ENCODE measurements at places on chromosomes 6 and 20.

GRCh38 chr6:111185954-111186353 is 98.7 kb downstream of the SLC16A10 start:
- no peak for DNase-seq

- no peak for DNase-seq
Measured at GRCh38 chr20:50866036-50866685, 65.1 kb downstream of the ADNP start.

DNA sequence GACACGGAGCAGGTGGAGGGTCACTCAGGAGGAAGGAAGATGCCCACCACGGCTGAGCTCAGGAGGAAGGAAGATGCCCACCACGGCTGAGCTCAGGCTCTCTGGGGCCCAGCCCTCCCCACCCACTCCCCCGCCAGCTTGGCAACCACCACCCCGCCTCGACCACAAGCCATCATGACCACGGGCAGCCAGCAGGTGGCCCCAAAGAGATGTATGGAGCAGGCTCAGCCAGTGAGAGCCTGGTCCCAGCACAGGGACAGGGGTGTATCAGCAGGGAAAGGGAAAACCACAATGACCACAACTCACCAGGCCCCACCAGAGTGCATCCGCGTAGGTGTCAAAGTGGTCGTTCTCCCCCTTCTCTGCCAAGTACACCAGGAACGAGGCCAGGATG is 30.4 kb downstream of the KCNQ2 start:
- DNase-seq, result no peak

- peak; percentile 40 for DNase-seq
Measured at GRCh38 chr6:169428532-169428931, 174.9 kb upstream of the THBS2 start.

DNA sequence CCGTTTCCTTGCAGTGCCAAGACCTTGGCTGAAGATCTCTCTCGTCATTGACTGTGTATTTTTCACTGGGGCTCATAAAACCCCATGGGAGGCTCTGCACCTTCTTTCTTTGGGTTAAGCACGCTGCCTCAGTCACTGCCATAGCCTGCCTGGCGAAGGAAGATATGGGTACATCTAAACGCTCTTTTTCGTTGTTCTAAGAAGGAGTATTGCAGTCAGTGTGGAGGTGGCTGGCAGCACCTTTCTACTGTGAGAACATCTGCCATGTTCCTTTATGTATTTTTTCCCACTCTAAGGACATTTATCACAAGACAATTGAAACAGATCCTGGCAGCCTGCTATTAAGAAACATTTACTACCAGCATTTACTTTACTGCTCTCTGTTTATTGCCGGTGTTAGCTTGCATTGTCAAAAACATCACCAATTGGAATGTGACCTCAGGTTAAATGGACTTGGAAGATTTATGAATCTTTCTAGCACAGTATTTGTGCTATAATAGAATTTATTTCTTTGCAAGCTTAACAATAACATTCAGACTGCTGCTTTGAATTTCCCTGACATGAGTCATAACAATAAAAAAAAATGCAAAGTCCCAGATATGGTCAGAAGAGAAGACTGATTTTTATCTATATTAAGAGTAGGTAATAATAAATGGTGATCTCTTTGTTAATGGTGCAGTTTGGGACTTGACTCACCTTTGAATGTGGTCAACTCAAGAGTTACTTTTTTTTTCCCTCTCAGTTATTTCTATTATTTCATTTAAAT is 62.2 kb upstream of the CLDN20 start:
- DNase-seq, result no peak

GRCh38 chr6:94270091-94270948 is 851.0 kb upstream of the EPHA7 start:
- DNase-seq, result peak; percentile 38

DNA sequence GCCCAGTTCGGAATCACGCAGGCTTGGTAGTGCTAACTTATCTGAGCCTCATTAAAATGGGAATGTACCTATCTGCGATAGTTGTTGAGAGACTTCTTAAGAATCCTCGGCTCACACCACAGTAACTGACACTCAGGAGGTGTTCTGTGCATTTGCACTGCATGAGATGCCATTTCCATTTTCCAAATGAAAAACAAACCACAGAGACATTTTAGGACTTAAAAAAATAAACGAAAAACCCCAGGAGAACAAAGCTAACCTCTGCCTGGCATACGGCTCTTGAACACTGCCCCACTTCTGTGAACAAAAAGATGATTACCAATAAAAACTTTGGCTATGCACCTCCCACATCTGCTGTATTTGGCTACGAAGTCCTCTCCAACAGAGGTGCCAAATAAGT is 37.6 kb downstream of the BEND3 start:
- no peak for DNase-seq

DNA sequence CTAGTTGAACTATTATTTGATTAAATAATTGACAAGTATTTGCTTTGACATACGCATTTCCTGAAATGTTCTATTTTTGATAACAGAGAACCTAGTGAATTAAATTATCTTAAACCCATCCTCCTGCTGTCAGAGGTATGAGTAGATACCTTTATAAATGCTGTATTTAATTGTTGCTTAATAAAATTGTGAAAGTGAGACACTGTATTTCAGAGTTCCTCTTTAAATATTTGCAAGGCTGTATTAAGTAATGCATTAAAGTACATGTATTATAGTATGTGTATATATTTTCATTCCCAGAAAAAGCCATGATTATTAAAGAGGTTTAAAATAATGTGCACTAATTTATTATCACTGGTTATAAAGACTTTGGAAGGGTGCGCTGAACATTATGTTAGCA is 483.8 kb downstream of the TFAP2B start:
- no peak for DNase-seq

DNA sequence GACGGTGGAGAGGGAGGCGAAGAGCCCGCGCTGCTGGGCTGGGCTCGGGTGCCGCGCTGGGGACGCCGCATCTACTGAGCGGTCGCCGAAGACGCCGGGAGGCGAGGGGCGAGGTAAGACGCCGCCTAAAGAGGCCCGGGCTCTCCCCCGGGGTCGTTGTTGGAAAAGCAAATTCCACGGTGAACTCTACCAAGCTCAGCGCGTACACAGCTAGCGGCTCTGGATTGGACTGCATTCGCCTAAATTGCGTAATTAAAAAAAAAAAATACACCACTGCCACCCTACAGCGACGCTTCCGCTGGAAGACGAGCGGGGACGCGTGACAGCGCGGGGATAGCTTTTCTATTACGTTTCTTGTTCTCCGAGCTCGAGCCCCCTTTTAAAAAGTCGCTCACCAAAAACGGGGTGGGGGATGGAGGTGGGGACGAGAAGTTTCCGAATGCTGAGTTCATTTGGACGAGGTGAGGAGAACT is 92.0 kb upstream of the PRDM1 start:
- peak; percentile 83 for DNase-seq

GRCh38 chr6:82686719-82687118 is 323.1 kb downstream of the TPBG start:
- DNase-seq, result no peak

DNA sequence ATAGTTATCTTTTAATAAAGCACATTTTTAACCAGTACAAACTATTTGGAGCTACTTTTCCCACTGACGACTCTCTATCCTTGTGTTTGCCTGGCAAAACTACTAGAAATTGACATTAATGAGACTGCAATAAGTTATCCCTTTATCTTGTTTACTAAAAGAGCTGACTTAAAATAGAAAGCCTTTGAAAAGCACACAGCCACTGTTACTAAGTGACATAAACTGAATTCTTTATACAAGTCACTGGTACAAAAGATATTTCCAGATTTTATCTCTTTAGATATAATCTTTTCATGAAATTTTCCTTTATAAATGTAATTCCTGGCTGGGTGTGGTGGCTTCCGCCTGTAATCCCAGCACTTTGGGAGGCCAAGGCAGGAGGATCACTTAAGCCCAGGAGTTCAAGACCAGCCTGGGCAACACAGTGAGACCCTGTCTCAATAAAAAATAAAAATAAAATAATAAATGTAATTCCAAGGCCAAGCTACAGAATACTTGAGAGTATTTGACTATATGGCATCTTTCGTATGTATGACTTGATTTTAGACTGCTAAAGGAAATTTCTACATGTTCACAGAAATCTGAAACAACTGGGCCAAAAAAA is 9.5 kb downstream of the MBOAT1 start:
- DNase-seq, result no peak

DNA sequence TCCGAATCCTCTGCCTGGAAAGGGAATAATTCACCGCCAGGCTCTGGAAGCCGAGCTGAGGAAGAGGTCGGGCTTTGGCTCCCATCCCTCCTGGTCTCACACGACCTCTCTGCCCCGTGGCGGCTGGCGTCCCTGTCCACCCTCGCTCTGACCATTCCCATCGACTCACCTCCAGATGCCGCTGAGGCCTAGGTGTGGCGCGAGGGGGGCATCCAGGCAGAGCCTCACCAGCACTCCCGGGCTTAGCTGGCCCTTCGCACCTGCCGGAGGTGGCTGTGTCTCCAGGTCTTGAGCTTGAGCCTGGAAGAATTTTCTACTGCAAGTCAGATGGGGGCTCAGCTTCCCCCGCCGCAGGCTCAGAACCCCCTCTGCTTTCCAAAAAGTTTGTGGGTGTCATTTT is 28.5 kb upstream of the SMOC2 start:
- DNase-seq, result no peak

- no peak for DNase-seq
Measured at GRCh38 chr6:14984519-14984853, 261.4 kb upstream of the JARID2 start.

DNA sequence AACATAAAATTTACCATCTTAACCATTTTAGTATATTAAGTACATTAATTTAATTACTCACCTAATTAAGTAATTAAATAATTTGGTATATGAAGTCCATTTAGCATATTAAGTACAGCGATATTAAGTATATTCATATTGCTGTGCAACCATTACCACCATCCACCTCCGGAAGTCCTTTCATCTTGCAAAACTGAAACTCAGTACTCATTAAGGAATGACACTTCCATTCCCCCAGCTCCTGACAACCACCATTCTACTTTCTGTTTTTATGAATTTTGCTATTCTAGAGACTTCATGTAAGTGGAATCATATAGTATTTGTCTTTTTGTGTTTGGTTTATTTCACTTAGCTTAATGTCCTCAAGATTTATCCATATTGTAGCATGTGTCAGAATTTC is 61.1 kb upstream of the GTSF1L start:
- no peak for DNase-seq

DNA sequence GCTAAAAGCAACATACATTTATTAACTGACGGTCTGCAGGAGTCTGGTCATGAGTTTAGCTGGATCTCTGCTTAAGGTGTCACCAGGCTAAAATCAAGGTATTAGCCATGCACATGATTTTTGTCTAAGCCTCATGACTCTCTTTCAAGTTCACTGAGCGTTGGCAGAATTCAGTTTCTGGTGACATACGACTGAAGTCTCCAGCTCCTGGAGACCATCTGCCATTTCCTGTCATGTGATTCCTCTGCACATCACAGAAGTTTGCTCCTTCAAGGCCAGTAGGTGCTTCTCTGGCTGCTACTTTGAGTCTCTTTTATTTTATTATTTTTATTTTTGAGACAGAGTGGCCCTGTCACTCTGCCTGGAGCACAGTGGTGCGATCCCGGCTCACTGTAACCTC is 148.4 kb upstream of the EYA4 start:
- no peak for DNase-seq

- no peak for DNase-seq
Measured at GRCh38 chr6:148738946-148739821, 7.6 kb upstream of the UST start.

DNA sequence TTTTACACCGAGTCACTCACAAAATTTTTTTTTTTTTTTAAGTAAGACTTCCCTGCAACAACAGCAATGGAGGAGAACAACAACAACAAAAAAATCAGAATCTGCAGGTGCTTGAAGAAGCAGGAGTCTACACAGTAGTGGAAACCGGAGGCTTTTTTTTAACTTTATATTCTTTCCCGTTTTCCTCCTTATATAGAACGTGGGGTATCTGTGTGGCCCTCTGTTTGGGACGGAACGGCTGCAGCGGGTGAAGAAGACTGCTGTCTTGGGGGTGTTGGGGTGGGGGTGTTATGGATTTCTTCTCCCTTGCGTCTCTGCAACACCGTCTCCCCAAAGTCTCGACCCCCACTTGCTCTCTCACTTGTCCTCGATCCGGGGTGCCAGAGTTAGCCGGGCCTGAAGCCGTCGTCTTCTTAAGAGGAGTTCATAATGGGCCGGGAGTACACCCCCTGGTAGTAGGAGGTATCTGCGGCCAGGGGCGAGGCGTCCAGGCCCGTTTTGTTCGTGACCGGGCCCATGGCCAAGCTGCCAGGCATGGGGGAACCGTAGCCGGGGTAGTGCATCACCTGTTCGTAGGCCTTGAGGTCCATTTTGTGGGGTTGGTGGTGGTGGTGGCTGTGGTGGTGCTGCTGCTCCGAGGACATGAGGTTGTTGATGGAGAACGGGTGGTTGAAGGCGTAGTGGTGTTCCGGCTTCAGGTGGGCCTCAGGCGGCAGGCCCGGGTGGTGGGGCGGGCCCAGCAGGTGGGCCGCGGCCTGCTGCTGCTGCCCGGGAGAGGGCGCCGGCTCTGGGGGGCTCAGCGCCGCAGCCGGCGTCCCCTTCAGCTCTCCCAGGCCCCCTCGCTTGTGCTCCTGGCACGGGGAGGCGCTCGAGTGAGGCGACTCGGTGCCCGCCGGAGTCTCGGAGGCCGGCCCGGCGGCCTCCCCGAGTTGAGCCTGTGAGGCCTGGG is 2.7 kb downstream of the FOXA2 start:
- peak; percentile 15 for DNase-seq

GRCh38 chr6:80388507-80388906 is 282.0 kb downstream of the BCKDHB start:
- no peak for DNase-seq

DNA sequence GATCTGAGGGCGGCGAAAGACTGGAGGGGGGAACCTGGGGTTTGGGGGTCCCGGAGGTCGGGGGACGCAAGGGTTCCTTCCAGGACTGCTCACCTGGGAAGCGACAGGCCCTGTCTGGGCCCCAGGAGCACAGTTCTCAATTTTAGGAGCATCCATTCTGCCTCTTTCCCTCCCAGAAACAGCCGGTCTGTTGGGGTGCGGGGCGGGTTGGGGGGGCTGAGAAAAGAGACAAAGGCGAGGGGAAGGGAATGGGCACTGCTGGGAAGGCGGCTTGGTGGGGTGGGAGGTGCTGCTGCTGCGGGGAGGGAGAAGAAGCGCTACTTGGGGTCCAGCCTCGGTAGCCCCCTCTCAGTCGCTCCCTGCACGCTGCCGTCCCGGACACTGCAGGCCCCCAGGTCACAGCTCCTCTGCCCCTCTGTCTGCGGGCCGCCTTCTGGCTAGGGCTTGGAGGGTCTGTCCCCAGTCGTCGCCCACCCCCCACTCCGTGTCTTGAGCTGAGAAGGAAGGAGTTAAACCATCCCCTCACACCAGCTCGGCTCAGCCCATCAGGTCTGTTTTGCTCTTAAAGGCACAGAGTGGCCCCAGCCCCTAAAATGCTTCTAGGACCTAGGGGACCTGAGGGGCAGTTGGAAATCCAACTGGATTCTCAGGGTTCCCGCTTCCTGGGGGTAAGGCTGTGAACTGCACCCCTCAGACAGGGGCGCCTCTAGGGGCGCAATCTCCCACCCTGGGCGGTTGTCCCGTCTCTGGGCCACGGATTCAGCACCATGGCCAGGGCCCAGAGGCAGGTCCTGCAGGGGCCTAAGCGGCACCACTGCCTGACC is 690 bp downstream of the GDAP1L1 start:
- DNase-seq, result peak; percentile 73
